ENCODE measurements at places on chromosomes 12 and 14.

DNA sequence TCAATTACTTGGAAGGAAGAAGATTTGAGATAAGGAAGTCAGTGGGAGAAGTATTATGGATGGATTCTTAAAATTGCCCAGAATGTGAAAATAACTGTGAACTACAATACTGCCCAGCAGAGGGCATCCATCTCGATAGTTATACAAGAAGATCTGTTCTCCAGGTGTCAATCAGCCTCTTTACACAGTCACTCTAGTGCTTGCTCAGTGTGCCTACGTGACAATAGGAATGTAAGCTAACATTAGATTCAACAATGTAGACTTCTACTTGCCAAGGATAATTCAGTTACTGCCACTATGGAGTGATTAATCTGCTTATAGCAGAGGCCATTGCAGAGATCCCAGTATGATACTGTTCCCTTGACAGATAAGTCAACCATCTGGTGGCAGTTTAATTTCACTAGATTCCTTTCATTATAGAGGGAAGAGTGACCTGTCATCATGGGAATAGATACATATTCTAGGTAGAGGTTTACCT lies 10.6 kb upstream of the MAP4K5 start:
- peak; percentile 69 for DNase-seq

- DNase-seq, result no peak
These were observed 225.5 kb downstream of the EPS8 start for GRCh38 chr12:15563663-15564062.

DNA sequence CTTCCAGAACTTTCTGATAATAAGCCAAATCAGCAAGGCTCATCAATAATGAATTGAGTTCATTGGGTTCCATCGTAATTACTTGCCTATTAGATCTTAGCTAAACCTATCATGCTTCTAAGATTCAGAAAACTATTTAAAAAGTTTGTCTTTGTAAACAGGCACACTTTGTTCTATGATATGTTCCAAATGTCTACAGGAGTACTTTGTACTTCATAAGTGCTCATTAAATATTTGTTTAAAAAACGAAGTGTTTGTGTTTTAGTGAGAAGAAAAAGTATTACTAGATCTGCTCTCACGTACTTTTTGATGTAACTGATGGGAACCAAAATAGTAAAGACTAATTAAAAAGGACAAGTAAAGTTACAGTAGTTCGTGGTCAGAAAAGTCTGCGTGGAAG lies 172.8 kb upstream of the FLRT2 start:
- DNase-seq, result no peak

DNA sequence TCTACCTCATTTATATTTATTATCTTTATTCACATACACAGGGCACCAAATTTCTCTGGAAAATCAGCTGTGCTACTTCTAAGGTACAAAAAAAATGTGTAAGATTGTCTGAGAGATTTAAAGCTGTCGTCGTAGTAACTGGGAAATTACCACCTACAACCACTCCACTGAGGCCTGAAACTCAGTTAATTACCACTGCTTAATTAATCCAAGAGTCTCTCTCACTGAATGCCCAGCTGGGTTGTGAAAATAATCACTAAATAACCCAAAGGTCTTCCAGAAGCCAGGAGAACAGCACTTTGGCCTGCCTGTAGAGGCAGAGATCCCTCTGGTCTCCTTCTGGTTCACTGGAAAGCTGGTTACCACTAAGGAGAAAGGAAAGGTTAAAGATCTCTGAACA lies 207.2 kb upstream of the TMPO start:
- no peak for DNase-seq

DNA sequence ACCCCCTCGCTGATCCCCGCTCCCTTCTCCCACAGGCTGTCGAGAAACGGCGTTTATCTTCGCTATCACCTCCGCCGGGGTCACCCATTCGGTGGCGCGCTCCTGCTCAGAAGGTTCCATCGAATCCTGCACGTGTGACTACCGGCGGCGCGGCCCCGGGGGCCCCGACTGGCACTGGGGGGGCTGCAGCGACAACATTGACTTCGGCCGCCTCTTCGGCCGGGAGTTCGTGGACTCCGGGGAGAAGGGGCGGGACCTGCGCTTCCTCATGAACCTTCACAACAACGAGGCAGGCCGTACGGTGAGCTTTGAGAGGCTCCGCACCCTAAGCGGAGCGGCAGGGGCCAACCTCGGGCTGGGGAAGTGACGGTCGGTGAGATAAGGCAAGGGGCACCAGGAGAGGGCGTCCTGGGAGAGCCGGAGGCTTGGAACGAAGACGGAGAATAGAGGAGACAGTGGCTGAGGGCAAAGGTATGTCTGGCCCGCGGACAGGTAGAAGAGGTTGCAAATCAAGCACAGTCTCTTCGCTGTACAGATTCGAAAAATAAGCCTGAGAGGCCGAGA lies 2.3 kb downstream of the WNT1 start:
- DNase-seq, result peak; percentile 50
